ENCODE measurements at places on chromosomes 3 and 15.
A peak's percentile ranks its signal among the peaks of the same experiment; 100 is the strongest.

- DNase-seq: peak; percentile 79
Observed at GRCh38 chr15:41258750-41259471, 27.8 kb downstream of the CHP1 start.

DNA sequence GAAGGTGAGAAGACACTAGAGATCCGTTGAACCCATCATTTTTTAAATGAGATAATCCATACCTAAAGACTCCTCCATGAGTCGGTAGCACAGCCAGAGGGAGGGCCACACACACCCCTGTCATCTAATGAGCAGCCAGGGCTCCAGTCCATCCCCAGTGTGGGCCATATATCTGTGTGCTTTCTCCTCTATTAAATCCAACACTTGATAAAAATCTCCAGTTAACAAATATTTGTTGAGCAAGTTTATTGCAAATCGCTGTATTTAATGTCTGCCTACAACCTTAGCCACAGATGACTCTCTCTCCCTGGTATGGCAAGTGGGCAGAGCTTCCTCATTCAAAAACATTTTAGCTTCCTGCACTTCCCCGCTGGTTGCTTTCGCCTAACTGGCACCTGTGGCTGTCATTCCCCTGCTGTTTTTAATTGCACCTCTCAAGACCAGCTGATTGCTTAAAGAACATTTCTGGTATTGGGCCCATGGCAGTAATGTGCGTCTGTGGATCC, 82.8 kb downstream of the SMAD3 start:
- peak; percentile 67 for DNase-seq

DNA sequence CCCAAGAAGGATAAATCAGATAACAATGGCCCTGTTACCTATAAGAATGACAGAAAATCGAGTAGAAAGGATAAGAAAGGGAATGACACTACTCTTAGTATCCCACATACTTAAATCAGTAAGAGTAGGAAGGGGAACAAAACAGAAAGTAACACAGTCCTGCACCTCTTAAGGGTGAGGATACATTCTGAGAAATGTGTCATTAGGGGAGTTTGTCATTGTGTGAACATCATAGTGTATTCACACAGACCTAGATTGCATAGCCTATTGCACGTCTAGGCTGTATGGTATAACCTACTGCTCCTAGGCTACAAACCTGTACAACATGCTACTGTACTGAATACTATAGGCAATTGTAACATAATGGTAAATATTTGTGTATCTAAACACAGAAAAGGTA, 142.6 kb downstream of the PLCH1 start:
- no peak for DNase-seq

- no peak for DNase-seq
Observed at GRCh38 chr15:57677204-57677603, 29.3 kb upstream of the POLR2M start.

DNA sequence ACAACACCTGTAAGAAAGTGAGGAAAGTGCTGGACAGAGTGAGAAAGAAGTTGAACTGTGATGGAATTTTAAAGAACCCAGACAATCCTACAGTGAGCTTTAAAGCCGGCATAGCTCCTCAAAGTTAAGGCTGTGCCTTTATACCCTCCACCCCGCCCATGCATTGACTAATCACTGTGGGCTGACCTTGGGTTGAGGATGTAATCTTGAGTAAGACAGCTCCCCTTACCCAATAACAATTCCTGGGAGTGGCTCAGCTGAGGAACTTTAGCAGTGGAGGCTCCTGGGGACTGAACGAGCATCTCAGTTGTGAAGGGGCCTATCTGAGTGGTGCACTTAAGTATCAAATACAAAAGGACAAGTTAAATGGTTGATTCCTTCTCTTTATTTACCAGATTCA, 35.7 kb upstream of the ZNF770 start:
- DNase-seq: no peak

DNA sequence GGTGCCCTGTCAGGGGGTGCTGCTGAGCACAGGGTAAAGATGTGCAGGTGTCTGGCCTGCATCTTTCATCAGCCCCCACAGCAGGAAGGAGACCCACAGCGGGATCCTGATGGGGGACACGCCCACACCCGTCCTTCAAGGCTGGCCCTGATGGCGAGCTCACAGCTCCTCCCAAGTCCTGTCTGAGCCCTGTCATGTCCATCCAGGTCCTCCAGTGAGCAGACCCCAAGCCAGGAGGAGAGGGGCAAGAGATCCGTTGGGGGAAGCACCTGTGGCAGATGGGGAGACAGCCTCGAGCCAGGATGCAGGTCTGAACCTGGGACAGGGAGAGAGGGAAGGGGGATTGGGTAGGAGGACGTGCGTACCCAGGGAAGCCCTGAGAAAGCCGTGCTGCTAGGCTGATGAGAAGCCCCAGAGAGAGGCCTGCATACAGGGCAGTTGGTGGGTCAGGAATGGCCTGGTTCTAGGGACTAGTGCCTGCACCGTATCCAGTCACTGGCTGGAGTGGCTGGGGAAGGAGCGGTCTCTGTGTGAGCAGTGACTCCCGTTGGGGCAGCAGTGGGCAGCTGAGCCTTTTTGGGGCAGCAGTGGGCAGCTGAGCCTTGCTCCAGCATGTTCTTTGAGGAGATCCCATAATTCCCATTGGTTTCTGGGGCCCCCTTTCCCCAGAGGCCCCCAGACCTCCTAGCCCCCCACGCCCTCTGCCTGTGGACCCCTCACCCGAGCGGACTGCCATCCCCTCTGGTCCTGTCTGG, 133.3 kb upstream of the MEF2A start:
- DNase-seq: no peak

DNA sequence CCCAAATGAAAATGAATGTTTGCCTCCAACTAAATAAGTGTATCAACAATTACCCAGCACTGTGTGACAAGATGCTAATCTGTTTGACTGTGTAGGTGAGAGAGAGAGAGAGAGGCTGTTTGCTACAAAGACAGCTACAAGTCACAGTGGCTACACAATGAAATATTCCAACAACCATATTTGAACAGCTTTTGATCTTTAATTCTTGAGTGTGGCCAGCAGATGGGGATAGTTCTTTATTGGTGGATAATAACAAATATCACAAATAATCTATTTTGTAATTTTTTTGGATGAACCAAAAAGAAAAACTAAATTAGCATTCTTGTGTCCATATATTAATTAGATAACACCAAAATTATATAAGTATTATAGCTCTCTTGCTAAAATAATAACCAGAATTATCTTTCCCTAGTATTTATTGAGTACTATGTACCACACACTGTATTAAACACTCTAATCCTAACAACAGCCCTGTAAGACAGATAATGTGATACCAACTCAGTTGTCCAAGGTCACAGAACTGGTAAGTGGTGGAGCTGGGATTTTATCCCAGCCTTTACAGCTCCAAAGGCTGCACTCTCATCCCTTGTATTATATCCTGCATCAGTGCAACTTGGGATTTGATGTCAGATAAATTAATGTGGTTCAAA, 61.9 kb upstream of the C3orf80 start:
- peak; percentile 32 for DNase-seq

DNA sequence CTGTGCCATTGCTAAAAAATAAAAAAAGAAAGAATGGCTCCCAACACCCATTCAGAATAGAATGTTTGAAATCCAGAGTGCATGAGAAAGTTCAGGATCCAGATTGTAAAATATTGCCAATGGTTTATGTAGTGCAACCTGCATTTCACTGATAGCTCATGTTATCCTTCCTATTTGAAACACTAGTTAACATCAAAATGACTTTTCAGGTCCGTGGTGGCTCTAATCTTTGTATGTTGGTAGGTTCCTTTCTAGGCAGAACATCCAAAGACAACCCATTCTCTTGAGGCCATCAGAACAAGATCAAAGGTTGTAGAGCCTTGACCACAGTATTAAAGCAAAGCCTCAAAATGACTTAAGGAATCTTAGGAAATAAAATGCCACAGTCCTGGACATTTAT, 51.0 kb downstream of the PLCL2 start:
- DNase-seq: no peak

DNA sequence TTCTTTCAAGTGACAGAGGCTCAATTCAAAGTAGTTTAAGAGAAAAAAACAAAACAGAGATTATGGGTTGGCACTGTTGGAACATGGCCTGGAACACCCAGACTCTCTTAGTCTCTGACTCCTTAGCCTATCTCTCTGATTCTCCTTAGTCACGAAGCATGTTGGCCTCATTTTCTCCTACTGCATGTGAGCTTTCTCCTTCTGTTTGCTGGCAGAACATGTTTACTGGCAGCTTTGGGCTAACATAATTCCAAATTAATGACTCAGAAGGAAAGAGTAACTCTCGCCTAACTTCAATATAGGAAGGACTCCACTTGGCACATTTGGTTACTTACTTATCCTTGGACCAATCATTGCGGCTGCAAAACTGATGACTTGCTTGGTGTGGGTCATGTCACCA, 21.7 kb upstream of the CCDC39 start:
- no peak for DNase-seq

- no peak for DNase-seq
Observed at GRCh38 chr3:156334841-156335545, 214.6 kb downstream of the KCNAB1 start.

Measured in KBM-7 (cell line).